ENCODE measurements at places on chromosomes 12 and 14.

- no peak for DNase-seq
Observed at GRCh38 chr12:77540097-77540496, 290.6 kb upstream of the NAV3 start.

DNA sequence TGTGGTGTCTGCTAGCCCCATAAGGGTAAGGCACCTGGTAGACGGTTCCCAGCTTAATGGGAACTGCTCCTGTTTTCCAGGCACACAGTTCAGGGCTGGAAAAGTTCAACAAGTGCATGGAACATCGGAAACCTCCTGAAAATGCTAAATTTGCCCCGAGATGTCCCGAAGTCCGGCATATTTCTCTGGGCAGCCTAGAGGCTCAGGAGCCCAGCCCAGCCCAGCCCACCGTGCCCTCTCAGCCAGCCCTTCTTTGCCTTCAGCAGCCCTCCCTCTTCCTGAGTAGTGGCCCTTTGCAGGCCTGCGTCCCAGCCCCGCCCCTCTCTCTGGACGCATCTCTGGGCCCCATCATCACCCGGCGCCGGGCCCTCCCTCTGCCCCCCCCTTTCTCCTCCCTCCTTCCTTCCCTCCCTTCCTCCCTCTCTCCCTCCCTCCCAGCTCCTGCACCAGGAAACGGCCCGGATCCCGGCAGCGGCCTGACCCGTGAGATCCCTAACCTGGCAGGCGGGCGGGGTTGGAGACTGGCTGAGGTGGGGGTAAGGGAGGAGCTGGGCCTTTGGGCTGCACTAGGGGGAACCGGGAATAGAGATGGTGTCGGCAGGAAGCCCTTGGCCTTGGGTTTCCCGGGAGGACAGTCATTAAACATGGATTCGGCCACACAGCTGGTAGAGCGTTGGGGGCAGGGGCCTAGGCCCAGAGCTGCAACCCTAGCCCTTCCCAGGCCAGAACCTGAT lies at the start of gene BCL2L2:
TSS of gene BCL2L2 (plus strand) at position 422 of the 734 bp plus-strand sequence. CDS start 935 bp downstream, outside the sequence.
- DNase-seq, result peak; percentile 84

GRCh38 chr12:13788626-13789025 lies 192.8 kb downstream of the GRIN2B start:
- DNase-seq, result no peak

- no peak for DNase-seq
Observed at GRCh38 chr14:94979891-94980290, 177.4 kb downstream of the DICER1 start.

DNA sequence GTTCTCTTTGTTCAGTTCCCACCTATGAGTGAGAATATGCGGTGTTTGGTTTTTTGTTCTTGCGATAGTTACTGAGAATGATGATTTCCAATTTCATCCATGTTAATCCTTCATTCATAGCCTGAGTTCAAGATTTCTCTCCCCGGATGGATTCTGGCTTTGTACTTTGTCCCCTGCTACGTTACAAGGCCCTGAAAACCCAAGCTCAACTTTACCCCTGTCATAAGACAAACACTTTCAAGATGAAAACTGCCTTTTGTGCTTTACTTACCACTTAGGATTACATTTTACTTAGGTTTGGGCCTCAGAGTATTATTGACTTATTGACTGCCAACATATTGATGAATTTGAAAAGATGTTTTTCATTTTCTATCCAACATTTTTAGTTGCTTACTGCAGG lies 36.3 kb downstream of the FOXA1 start:
- no peak for DNase-seq

GRCh38 chr14:35438910-35439713 lies 34.6 kb upstream of the NFKBIA start:
- no peak for DNase-seq

GRCh38 chr12:101356794-101357193 lies 50.8 kb downstream of the ARL1 start:
- DNase-seq, result no peak

DNA sequence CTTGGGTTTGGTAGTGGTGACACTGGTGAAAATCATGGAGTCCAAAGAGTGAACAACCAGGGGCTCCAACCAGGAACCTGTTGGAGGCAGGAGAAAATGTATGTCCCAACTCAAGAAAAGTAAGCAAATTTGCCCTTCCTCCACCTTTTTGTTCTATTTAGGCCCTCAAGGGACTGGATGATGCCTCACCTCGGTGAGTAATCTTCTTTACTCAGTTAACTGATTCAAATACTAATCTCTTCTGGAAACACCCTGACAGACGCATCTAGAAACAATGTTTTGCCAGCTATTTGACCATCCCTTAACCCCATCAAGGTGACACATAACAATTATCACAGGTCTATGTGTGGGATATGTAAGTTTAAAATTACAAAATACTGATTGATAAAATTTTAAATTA lies 272.4 kb upstream of the FOXG1 start:
- no peak for DNase-seq

DNA sequence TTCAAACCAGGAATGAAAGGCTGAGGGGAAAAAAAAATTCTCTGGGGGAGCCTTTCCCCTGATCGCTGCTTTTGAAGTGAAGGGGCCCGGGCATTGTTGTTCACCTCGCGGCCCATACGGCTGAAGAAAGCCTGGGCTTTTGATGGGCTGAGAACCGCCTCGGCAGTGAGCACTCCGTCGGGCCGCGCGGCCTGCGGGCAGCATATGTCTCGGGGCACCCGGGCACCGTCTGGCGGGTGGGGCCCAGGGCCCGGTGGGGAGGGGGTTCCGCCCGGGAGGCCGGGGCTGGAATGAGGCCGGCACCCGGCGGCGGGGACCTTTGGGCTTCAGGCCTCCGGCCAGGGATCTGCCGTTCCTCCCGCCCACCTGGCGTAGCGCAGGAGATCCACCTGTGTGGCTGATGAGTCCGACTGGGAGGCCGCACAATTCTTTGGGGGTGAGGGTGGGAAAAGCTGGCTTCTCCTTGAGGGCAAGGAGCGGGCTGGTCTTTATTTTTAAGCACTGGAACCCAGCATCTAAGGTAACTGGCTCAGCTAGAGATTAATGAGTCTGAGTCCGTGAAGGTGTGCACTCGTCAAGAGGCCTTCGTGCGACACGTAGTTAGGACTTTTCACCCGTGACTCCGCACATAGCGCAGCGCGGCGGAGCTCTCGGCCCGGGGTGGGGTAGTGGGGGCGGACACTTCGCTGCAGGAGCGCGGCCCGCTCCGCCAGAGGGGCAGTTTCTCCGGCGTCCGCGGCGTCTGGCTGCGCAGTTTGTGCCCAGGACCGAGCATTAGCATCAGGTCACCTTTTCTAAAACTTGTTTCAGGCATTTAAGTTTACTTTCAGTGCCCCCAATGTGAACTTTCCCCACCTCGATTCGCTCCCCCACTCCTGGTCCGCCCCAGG lies 10.6 kb downstream of the FOXA1 start:
- no peak for DNase-seq

Data from left renal cortex interstitium (tissue), 4 donors.